Ascending aorta (tissue), 2 donors: ENCODE measurements at places on chromosomes 4 and X. TPM values are rescaled to one million over a fixed set of nuclear protein-coding genes. Genes with fewer than 3 reads are reported as not detected.

DNA sequence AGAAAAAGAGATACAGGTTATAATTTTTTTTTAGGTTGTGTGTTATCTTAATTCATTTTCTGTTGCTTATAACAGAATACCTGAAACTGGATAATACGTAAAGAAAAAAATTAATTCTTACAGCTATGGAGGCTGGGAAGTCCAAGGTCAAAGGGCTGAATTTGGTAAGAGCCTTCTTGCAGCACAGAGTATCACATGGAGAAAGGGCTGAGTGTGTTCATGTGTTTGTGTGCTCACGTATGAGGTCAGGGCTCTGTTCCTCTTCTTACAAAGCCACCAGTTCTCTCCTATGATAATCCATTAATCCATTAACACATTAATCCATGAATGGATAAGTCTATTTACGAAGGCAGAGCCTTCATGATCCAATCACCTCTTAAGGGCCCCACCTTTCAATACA lies 8.6 kb upstream of the RAB28 start:
- no peaks in the 10 kb centered on the region for H3K4me1 ChIP-seq
- DNase-seq = no peak
- no peak overlapping the region for H3K27ac ChIP-seq
- H3K27me3 ChIP-seq = no peaks in the 10 kb centered on the region

DNA sequence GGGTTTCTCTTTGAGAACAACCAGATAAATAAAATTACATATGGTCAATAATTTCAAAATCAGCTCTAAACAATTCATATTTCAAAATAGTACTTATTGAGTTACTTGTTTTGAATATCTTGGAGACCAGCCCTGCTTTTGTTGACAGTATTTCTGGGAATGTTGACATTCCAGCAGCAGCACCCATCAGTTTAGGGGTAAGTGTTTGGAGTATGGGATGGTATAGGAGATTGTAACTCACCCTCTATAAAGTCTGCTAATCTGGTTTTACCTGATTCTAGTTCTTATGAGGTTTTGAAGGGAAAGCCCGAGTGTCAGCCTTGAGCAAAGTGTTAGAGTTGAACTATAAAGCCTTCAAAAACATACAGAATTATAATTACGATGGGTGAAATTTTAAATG lies 139.2 kb upstream of the ANKRD50 start:
- H3K27me3 ChIP-seq = no peaks in the 10 kb centered on the region
- DNase-seq = no peak
- H3K27ac ChIP-seq = no peak overlapping the region
- H3K36me3 ChIP-seq = no peaks in the 10 kb centered on the region
- no peaks in the 10 kb centered on the region for H3K4me1 ChIP-seq

- no peak for DNase-seq
- no peak overlapping the region for H3K27ac ChIP-seq
- H3K4me3 ChIP-seq = no peak overlapping the region
- H3K27me3 ChIP-seq = no peaks in the 10 kb centered on the region
- peaks cover 33% of the 10 kb centered on the region for H3K36me3 ChIP-seq
- peaks cover 6% of the 10 kb centered on the region for H3K4me1 ChIP-seq
Measured at GRCh38 chr4:70783096-70783495, 56.6 kb downstream of the GRSF1 start.

- H3K4me1 ChIP-seq = no peaks in the 10 kb centered on the region
- H3K27me3 ChIP-seq = no peaks in the 10 kb centered on the region
- no peak for DNase-seq
- H3K4me3 ChIP-seq = no peak overlapping the region
- no peaks in the 10 kb centered on the region for H3K36me3 ChIP-seq
Measured at GRCh38 chr4:11548597-11549082, 119.9 kb upstream of the HS3ST1 start.

- no peak for DNase-seq
- H3K27me3 ChIP-seq = no peaks in the 10 kb centered on the region
- H3K27ac ChIP-seq = no peak overlapping the region
- H3K4me3 ChIP-seq = no peak overlapping the region
- H3K4me1 ChIP-seq = no peaks in the 10 kb centered on the region
- H3K36me3 ChIP-seq = no peaks in the 10 kb centered on the region
Measured at GRCh38 chrX:102832661-102833060, 104.4 kb upstream of the RAB40AL start.

Gene PCSK1N
- total RNA-seq = not detected

DNA sequence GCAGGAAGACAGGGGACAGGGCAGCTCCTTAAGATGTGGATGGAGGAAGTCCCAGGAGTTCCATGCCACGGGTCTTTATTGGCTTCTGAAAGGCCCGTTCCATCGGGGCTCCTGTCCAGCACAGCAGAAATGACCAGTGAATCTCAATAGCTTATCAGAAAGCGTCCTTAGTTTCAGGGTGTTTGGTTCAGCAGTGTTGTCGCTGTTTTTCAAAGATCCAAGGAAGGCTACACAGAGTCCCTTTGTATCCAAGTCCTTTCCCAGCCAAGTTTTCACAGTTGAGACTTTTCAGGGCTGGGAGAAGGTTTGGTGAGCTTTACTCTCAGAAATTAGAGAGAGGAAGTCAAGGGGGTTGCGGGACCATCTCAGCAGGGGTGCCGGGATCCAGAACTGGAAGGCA lies 5.0 kb upstream of the ZCCHC4 start:
- no peaks in the 10 kb centered on the region for H3K4me1 ChIP-seq
- no peaks in the 10 kb centered on the region for H3K27me3 ChIP-seq
- no peaks in the 10 kb centered on the region for H3K36me3 ChIP-seq
- no peak for DNase-seq
- no peak overlapping the region for H3K4me3 ChIP-seq

Gene ZRSR2
- 0.64 TPM for total RNA-seq
